ENCODE measurements at places on chromosomes 16 and 17.

GRCh38 chr17:39735882-39736281 lies 1.9 kb upstream of the GRB7 start:
- no peak for DNase-seq

DNA sequence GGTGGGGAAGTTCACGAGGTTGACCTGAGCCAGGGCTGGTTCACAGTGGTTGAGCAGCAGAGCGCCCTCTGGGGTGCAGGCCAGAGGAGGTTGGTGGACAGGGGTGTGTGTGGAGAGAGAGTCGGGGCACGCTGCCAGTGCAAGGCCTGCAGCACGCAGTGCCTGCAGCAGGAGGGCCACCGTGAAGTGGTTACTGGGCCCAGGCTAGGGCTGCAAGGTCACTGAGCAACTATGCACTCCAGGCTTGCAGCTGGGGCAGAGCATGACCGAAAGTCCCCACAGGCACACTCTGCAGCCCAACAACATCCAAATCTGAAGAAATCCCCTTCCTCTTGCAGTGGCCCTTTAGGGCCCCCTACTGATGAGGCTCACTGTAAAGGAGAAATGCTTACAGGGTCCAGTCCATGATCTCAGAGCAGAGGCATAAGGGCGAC lies 89.1 kb upstream of the NOL11 start:
- DNase-seq: no peak

DNA sequence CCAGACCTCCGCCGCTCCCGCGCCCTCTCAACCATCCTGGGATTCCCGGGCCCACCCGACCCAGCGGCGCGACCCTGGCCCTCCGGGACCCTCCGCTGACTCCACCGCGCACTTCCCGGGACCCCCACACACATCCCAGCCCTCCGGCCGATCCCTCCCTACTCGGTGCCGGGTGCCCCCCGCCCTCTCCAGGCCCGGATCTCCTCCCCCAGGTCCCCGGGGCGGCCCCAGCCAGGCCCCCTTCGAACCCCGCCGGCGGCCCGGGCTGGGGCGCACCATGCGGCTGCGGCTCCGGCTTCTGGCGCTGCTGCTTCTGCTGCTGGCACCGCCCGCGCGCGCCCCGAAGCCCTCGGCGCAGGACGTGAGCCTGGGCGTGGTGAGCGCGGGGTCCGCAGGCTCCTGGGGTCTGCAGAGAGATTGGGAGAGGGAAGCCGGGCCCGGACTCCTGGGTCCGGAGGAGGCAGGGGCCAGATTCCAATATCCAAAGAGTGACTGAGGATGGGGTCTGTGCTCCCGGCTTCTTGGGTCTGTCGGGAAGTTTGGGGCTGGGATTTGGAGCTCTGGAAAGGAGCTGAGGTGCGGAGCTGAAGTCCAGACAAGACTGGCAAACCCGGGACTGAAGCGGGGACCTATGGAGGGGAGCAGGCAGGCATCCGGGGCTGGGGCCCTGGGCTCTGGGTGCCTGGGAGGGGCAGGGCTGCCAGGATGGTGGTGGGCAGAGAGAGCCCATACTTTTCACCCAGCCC lies 453 bp downstream of the MMP25 start:
- no peak for DNase-seq

- no peak for DNase-seq
Measured at GRCh38 chr16:58464916-58465731, 34.8 kb upstream of the NDRG4 start.

- no peak for DNase-seq
Measured at GRCh38 chr17:76554131-76554530, 14.3 kb downstream of the PRCD start.

DNA sequence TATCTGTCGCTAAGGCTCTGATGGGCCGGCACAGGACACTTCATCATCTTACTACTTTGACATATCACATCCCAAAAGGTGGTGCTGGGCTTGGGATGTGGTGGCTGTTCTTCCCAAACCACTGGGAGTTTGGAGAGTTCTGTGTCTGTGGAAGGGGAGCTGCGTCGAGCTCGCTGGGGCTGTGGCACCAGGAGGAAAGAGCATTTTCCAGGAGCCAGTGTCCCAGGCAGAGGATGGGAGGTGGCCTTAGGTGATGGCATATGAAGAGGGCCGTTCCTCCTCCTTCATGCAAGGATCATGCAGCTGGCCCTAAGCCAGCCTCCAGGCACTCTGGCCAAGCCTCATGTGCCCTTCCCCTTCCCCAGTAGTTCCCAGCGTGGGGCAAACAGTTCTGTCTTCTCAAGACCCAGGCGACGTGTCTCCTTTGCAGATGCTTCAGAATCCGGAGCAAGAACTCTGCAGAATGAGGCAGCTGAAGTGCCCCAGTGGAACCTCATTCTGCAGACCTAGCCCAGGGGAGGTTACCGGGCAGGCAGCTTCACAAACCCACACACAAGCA lies 89.4 kb upstream of the TNRC6C start:
- DNase-seq: no peak

GRCh38 chr16:81738783-81739496 lies 40.2 kb upstream of the PLCG2 start:
- no peak for DNase-seq

- no peak for DNase-seq
Measured at GRCh38 chr16:85046931-85047866, 19.6 kb downstream of the KIAA0513 start.

- no peak for DNase-seq
Measured at GRCh38 chr17:7258731-7259554, 3.3 kb downstream of the CLDN7 start.

DNA sequence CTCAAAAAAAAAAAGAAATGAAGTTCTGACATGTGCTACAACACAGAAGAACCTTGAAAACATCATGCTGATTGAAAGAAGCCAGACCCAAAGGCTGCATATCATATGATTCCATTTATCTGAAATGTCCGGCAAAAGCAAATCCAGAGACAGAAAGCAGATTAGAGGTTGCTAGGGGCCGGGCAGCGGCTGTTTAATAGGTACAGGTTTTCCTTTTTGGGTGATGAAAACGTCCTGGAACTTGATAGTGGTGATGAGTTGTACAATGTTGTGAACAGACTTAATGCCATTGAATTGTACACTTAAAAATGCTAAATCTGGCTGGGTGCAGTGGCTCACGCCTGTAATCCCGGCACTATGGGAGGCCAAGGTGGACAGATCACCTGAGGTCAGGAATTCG lies 166.5 kb downstream of the NTN1 start:
- no peak for DNase-seq

DNA sequence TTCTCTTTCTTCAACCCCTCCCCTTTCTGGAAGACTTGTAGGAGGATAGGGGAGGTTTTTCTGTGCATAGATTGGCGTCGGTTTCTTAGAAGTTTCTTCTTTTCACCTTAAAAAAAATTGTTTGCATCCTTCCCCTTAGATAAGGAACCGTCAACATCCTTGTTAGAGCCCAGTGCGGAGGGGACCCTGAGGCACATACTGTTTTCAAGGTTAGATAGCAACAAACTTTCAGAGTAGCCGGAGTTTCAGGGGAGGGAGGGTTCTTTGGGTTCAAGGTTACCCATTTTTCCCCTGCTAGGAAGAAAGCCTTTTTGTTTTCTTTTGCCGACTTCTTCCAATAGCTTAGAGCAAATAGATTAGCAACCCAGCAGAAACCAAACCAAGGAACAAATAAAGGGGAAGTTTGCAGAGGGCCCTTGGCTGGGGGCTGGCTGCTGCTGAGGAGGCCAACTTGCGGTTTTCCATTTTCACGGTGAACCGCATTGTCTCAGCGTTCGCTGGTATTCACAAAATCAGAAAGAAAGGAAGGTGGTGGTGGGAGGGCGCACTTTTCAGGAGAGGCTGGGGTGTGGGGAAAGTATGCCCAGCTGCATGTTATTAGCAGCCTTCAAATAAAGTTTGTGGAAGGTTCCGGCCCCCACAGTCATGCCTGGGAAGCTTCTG lies 28.8 kb downstream of the MSI2 start:
- no peak for DNase-seq

GRCh38 chr16:79013930-79014660 lies 586.4 kb downstream of the MAF start:
- no peak for DNase-seq

DNA sequence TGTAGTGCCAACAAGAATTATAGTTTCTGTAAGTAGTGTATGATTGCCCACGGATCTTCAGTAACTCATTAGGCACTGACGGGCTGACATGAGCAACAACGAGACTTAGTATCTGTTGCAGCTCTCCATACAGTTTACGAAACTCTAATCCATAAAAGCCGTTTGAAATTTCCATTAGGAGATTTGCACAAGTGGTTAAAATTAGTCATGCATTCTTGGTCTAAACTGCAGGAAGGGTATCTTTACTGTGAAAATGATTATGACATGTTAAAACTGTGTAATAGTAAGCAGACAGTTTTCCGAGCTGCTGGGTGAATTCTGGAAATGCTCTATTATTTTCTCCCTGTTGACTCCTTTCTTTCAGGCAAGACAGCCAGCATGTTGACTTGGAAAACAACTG lies 605.0 kb downstream of the WWOX start:
- DNase-seq: no peak

- no peak for DNase-seq
Measured at GRCh38 chr17:63491413-63491812, 14.6 kb downstream of the ACE start.

- no peak for DNase-seq
Measured at GRCh38 chr17:61487161-61487988, 35.2 kb downstream of the TBX4 start.

GRCh38 chr17:53217311-53217710 lies 605.4 kb upstream of the KIF2B start:
- DNase-seq: no peak

DNA sequence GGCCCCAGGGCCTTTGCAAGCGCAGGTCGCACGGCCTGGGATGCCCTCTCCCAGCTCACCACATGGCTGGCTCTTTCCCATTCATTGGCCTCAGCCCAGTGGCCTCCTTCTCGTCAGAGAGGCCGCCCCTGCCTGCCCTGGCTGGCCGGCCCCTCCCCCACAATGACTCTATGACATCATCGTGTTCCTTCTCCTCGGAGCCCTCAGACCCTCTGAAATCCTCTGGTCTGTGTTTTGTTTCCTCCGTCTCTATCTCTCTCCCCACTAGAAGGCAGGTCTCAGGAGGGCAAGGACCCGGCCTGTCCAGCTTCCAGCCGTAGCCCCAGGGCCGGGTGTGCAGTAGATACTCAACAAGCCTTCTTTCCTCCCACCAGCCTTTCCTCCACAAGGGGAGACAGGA lies 164.8 kb upstream of the FOXF1 start:
- no peak for DNase-seq

GRCh38 chr16:68873635-68874471 lies 30.5 kb downstream of the TANGO6 start:
- no peak for DNase-seq

GRCh38 chr16:83994703-83995102 lies 26.7 kb downstream of the NECAB2 start:
- DNase-seq: no peak

DNA sequence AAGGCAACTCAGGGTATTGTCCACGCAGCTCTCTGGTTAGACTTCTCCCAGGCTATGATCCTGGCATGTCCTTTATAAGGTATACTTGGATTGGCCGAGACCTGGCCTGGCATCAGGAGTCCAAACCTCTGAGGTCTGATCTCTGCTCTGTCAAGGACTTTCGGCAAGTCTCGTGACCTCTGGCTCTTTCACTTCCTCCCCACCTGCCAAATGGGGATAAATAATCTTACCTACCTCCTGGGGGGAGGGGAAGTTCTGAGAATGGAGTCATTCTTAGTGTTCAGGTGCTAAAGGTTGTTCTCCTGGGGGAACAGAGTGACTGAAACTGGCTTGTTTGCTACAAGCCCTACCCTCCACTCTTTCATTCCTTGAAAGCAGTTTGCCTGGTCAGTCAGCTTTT lies 7.6 kb downstream of the ATXN1L start:
- no peak for DNase-seq

DNA sequence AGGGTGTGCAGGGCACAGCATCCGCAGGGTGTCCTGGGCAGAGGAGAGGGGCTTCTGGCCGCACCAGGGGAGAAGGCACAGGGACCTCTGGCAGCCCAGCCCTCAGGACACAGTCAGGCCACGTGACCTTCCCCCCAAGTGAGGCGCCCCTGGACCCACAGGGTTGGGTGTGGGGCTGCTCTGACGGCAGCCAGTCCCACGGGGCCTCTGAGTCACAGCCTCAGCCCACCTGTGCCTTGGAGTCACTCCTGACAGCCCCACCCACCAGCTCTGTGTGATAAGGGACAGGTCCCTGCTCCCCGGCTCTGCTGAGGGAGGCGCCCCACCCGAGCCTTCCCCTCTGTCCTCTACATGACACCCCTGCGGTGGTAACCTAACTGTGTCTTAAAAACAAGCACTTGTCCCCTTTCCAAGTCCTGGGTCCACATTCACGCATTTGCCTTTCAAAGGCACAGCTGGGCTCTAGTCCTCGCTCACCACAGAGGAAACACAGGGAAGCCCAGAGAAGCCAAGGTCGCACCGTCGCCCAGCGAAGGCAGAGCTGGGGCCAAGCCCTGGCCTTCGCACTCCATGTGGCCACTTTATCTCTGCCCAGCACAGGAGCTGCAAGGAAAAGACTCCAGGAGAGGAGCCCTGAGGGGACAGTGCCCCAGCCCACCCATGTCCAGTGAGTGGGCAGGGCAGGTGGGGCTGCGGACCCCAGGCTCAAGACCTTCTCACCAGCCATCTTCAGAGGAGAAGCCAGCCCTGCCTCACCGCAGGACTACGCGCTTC lies 5.1 kb upstream of the NPTX1 start:
- DNase-seq: no peak

- no peak for DNase-seq
Measured at GRCh38 chr17:78729641-78730040, 52.4 kb downstream of the CYTH1 start.

DNA sequence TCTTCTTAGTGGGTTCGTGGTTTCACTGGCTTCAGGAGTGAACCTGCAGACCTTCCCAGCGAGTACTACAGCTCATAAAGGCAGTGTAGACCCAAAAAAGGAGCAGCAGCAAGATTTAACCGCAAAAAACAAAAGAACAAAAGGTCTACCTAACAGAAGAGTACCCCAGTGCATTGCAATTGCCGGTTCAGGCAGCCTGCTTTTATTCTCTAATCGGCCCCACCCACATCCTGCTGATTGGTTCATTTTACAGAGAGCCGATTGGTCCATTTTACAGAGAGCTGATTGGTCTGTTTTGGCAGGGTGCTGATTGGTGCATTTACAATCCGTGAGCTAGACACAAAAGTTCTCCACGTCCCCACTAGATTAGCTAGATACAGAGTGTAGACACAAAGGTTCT lies 2.0 kb upstream of the ARRB2 start:
- no peak for DNase-seq

DNA sequence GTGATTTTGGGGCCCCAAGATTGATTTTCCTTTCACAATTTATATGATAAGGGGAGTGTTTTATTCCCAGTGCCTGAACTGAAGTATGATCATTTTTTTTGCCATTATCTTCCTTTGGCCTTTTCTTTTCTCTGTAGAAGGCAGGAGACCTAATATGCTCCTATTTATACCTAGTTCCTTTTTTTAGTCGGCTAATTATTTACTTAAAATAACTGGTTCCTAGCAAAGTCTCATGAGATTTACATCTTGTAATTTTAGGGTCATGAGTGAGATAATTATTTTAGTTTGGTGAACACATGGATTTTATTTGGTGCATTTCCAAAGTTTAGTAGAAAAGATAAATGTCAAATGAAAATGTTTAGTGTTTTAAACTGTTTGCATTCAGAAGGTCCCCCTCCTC lies 24.8 kb downstream of the SEC14L1 start:
- DNase-seq: no peak

Measured in stimulated activated CD4-positive, alpha-beta T cell treated with anti-CD3 and anti-CD28 coated beads, TNF-alpha, amount 100 ng/mL, for 24 hours (primary cell).